ENCODE measurements at places on chromosomes 16 and 17.

GRCh38 chr17:67241719-67242341, 3.2 kb downstream of the HELZ start:
- no peak for DNase-seq

DNA sequence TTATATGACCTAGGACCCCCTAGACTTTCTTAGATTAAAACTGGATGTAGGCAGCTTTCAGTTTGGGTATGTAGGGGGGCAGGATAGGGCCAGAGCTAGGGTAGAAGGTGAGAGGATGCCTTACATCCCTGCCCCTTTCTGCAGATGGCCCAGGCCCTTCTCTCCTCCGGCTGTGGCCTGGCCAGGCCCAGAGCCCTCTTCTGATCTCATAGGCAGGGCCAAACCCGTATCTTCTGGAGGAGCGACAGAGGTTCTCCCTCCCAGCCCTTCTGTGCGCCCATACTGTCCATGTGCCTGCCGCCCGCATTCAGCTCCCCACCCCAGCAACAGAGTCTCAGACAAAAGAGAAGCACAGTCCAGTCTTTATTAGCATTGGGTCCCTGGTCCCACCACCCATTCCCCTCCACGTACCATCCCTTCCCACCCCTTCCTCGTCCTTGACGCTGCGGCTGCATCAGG, 2.0 kb upstream of the TSPOAP1 start:
- no peak for DNase-seq

GRCh38 chr17:10812674-10813073, 8.8 kb upstream of the TMEM238L start:
- DNase-seq: no peak

- no peak for DNase-seq
Observed at GRCh38 chr17:35314415-35315216, 58.8 kb downstream of the SLFN11 start.

- DNase-seq: no peak
Observed at GRCh38 chr16:3651461-3652372, 2.8 kb upstream of the DNASE1 start.

DNA sequence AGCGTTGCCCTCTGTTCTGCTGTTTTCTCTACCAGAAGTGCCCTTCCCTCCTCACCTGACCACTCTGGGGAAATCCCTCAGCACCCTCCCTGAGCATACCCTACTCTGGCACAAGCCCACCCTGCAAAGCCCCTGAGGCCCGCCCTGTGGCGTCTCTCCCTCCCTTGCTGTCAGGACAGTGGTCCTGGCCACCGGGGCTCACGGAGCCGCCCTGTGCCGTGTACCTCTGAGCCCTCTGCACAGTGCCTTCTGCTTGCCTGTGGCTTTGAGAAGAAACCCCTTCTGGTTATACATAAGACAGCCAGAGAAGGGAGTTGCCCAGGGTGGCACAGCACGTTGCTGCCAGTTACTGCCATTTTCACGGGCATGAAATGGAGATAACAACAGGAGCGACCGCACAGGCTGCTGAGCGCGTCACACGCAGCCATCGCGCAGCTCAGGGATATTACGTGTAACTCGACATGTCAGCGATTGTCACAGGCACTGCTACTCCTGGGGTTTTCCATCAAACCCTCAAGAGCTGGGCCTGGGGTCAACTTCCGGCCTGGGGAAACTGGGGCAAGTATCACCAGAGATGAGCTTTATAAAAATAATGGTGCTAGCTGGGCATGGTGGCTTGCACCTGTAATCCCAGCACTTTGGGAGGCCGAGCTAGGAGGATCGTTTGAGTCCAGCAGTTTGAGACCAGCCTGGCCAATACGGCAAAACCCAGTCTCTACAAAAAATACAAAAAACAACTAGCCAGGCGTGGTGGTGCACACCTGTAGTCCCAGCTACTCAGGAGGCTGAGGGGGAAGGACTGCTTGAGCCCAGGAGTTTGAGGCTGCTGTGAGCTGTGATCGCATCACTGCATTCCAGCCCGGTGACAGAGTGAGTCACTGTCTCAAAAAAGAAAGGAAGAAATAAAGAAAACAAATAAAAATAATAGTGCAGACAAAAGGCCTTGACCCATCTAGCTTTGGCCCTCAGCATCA, 14.8 kb downstream of the SCGB1C2 start:
- DNase-seq: no peak

All from stimulated activated CD4-positive, alpha-beta T cell treated with anti-CD3 and anti-CD28 coated beads, TNF-alpha, amount 100 ng/mL, for 1 hour (primary cell).